ENCODE measurements at places on chromosomes 16 and 17.

GRCh38 chr17:46157443-46158062 is 35.7 kb downstream of the KANSL1 start:
- no peak for DNase-seq

- peak; percentile 95 for DNase-seq
Measured at GRCh38 chr16:2520097-2520783, at the start of gene AMDHD2. Gene AMDHD2, plus strand, starts transcription at chr16:2520371. Its CDS starts 88 bp downstream, at chr16:2520459.

DNA sequence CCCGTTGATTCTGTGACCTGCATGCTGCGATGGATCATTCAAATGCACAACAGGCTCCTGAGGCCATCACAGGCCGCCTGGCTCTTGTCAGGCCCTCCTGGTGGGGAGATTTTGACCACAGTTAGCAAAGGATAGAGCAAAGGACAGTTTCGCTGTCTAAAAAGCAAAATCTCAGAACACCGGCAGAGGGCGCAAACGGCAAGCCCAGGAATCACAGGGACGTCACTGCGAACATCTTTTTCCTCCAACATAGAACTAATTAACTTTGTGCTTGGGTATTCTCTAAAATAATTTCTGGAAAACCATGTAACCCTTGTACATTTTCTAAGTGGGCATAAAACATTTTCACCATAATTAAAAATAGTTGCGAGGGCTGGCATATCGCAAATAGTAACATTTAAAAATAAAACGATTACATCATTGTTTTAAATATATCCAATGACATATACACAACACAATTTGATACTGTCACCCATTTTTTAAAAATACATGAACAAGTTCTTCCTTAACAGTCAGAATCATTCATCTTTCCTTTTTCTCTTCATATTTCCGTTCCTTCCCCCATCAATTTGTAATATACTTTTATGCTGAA is 19.7 kb upstream of the SLC47A1 start:
- DNase-seq, result peak; percentile 82

DNA sequence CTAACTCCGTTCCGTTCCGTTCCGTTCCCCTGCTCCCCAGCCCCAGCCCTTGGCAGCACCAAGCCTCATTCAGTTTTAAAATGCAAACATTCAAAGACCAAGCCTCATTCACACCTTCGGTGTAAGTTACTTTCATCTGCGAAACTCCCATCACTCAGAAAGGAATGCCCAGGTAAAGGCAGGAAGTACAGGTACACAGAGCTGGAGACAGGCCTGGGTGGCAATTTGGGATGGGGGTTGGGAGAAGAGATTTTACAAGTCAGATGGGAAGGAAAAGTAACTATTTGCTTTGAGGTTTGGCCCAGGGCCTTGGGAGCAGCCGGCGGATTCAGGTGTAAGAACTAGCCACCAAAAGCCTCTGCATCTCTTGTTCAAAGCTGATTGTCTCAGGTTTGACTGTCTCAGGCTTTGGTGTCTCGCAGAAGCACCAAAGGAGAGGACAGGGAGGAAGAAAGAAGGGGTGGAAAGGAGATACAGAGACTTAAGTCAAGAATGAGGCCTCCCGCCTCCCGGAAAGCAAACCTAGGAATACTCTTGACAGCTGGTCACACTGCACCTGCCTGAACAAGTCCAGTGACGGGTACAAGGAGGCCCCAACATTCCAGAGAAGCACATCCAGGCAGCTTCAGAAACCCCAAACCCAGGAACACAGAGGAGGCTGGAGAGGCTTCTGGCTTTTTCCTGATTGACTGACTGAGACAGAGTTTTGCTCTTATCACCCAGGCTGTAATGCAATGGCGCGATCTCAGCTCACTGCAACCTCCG is 54.7 kb downstream of the NXN start:
- DNase-seq, result no peak

DNA sequence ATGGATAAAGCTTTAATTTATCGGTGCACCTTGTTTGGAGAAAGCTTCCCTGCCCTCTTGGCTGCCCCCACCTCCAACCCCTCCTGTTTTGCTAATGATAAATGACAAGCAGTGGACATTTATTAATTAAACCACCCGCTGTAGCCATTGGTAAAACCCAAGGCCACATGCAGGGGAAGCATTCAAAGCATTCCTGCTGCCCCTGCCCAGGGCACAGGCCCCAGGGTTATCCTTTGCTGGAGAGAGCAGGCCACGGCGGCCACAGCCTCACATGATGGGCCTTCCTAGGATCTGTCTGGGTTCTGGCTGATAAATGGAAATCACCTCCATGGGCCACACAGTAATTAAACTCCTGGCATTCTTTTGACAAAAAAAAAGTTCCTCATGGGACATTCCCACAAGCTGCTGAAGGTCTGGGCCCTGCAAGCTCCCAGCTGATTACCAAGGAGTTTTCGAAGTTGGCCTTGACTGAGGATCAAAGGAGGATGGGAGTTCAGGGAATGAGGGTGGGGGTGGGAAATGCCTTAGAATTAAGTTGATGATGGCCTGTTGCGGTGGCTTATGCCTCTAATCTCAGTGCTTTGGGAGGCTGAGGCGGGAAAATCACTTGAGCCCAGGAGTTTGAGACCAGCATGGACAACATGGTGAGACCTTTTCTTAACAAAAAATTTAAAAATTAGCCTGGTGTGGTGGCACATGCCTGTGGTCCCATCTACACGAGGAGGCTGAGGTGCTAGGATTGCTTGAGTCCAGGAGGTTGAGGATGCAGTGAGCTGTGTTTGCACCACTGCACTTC is 35.5 kb downstream of the SOST start:
- no peak for DNase-seq

- no peak for DNase-seq
Measured at GRCh38 chr17:65987988-65988387, 203.9 kb downstream of the CEP112 start.

- DNase-seq, result peak; percentile 67
Measured at GRCh38 chr16:58020628-58021521, 4.7 kb upstream of the MMP15 start.

DNA sequence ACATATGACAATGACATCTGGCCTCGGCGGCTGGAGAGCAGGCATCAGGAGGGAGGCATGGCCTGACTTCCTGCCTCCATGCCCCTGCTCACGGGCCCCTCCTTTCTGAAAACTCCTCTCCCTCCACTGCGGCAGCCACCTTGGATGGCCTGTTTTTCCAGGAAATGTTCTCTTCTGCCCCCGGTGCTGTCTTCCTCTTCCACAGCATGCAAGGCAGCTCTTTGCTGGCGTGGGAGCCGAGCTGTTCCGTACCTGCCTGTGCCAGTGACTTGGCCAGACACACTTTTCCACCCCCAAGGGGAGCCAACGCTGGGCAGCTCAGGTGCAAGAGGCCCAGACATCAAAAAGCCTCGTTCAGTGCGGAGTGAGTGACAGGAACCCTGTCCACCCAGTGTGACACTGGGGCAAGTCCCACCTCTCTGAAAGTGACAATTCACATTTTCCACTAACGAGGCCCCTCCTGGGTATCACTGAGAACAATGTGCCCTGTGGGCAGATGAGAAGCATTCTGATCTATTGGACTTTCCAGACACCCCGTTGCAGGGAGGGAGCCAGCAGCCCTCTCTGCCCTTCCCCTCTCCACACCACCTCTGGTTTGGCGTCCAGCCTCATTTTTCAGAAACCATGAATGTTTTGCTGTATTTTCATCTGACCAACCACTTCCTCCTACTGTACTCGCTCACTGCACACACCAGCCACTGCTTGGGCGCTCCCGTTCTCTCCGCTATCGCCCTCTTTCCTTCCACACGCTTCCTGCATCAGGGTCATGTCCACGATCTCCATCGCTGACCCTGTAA is 31.2 kb downstream of the NSMCE1 start:
- peak; percentile 73 for DNase-seq

DNA sequence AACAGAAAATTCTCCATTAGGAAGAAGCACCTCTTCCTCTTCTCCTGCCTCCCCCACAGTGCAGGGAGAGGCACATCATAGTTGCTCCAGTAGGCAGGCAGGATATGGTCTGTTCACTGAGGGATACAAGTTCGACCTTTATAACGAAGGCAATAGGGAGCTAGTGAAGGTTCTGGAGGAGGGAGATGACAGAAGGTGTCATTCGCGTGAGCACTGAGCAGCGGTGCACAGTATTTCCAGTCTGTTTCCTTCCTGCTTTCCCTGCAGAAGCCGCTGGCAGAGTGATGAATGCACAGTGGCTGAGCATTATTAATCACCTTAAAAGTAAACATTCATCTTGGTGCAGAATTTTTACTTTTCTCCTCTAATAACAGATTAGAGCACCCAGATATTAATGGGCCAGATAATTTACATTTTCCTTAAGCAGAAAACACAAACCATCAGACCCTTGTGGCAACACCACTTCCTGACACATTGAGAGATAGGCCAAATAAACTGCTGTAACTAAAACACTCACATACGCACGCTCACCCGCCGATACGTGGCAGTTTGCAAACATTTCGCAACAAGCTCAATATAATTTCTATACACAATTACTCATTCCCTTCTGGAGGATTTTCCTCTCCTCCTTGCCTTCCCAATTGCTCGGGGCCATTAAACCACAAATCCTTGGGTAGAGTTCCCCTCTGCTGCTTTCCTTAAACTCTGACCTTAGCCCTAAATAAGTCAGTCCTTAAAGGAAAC is 69.5 kb downstream of the AIPL1 start:
- DNase-seq, result no peak

- no peak for DNase-seq
Measured at GRCh38 chr16:81629896-81630634, 149.0 kb upstream of the PLCG2 start.

GRCh38 chr17:32103476-32104113 is 38.7 kb upstream of the RHOT1 start:
- no peak for DNase-seq

- DNase-seq, result no peak
Measured at GRCh38 chr17:50076591-50077235, 18.4 kb upstream of the PDK2 start.

- no peak for DNase-seq
Measured at GRCh38 chr16:81624760-81625543, 154.1 kb upstream of the PLCG2 start.

DNA sequence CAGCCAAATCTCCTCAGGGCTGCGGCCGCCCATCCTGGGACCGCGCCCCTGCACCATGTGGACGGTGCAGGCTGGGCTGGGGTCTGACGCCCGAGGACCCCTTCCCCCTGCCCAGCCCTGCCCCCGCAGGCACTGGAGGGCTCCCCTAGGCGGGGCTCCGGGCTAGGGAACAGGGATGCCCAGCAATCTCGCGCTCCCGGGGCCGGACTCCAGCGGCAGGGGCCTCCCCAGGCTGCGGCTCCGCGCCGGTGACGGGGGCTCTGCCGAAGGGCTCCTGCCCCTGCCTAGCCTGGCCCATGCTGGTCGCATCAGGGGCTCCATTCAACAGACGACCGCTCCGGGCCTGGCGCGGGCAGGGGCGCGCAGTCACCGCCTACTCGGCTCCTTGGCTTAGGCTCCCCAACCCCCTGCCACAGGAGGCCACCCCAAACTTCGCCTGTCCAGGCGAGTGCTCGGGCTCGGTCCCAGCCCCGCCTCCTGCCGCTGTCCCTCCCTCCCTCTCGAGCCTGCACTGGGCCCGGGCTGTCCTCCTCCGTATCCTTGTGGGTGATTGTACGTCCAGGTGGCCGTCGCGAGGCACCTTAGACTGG is 27.4 kb upstream of the ADORA2B start:
- DNase-seq, result no peak

- DNase-seq, result peak; percentile 26
Measured at GRCh38 chr16:67645397-67646121, 615 bp downstream of the CARMIL2 start.

DNA sequence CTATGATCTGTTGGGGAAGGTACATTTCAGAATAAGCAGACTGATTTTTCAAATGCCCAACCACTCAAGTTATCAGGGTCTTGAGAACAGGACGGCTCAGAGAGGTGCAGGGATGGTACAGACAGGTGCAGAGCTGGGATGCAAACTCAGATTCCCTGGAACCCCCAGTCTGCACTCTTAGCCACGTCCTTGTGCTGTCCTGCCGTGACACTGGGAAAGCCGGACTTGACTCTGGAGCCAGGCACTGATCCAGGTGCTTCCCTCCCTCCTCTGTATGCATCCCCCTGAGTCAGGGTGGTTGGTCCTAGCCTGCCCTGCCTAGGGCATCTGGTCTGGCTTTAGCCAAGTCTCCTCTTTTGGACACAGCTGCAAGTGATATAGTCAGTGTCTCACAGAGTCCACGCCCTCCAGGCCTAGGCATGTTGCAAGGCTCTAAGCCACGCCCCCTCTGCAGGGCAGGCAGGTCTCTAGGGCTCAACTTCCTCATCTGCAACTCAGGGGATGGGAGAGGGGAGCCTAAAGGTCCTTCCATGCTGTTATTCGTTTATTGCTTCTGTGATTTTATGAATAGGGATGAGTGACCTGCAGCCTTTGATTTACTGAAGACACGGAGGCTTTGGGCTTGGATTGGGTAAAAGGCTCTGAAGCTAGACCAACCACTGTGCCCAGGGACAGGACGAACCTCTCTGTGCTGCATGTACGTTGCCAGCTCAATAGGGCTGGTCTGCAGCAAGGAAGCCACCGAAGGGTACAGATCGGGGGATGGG is 97.3 kb downstream of the SDK2 start:
- DNase-seq, result peak; percentile 76

DNA sequence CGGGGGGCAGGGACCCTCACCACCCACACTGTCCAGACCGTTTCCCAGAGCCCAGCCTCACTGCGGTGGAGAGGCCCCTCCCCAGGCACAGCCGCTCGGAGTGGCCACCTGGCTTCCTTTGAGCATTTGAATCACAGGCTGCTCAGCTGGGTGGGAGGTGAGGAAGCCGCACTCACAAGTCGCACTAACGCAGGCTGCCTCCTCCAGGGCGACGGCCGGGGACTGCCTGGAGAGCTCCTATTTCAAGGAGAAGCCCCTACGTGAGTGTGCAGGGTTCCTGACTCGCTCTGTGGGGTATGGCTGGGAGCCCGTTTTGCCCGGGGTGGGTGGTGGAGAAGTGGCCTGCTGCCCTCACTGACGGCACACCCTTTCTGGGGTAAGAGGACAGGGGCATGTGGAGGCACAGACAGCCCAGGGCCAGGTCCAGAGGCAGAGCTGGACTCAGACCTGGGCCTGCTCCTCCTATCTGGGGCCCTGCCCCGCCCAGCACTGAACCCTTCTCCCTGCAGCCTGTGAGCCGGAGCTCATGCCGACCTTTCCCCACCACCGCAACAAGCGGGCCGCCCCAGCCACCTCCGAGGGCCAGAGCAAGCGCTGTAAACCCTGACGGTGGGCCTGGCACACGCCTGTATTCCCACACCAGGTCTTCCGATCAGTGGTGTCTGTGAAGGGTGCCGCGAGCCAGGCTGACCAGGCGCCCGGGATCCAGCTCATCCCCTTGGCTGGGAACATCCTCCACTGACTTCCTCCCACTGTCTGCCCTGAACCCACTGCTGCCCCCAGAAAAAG is 6.2 kb downstream of the SPATA2L start:
- DNase-seq, result no peak

- no peak for DNase-seq
Measured at GRCh38 chr17:31449111-31449510, 57.6 kb downstream of the RAB11FIP4 start.

Data from B cell (primary cell).